ENCODE measurements at places on chromosomes 2 and 18.

DNA sequence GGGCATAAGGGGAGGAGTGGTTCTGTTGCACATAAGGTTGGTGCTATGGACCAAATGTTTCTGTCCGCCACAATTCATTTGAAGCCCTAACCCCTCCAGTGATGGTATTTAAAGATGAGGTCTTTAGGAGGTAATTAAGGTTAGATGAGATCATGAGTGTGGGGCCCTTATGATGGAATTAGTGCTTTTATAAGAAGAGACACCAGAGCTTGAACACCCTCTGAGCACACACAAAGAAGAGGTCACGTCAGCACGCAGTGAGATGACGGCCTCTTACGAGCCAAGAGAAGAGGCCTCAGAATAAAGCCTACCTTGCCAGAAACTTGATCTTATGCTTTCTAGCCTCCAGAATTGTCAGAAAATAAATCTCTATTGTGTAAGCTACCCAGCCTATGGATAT is 386.4 kb upstream of the CYRIA start:
- DNase-seq = no peak

- DNase-seq = no peak
These were observed 258.6 kb downstream of the ZEB2 start for GRCh38 chr2:144261336-144261735.

GRCh38 chr2:130807659-130808385 is 28.9 kb upstream of the ARHGEF4 start:
- no peak for DNase-seq

GRCh38 chr2:220531216-220531615 is 903.8 kb downstream of the SLC4A3 start:
- DNase-seq = no peak

DNA sequence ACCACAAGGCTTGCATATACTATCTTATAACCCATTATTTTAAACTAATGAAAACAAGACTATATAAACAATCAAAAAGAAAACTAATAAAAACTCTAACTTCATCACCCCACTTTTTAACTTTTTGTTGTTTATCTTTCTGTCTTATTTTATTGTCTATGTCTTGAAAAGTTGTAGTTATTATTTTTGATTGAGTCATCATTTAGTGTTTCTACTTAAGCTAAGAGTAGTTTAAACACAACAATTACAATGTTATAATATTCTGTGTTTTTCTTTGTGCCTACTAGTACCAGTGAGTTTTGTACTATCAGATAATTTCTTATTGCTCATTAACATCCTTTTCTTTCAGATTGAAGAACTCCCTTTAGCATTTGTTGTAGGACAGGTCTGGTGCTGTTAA is 318.7 kb upstream of the ATP5MC3 start:
- no peak for DNase-seq

- DNase-seq = peak; percentile 66
These were observed at the start of gene AKAIN1 for GRCh38 chr18:5197032-5197434. Gene AKAIN1, minus strand, starts transcription at chr18:5197257. Its CDS starts 204 bp downstream, at chr18:5197053.

GRCh38 chr2:66852953-66853352 is 418.0 kb downstream of the MEIS1 start:
- no peak for DNase-seq

DNA sequence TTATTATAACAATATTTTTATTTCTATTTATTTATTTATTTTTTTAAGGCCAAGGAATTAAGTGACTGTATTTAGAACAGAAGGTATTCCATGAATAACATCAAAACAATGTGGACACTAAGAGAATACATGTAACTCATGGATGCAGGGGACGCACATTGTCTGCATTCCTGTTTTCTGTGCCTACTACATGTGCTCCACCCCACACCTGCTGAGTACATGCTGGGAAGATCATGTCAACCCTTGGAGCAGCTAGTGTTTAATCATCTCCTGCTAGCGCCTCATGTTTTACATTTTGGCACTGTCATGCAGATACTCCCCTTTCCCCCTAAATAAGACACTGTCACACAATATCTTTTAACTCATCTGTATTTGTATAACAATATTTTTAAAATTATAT is 29.3 kb downstream of the DPYSL5 start:
- no peak for DNase-seq

GRCh38 chr2:29033172-29033571 is 41.2 kb downstream of the PCARE start:
- DNase-seq = no peak

- no peak for DNase-seq
These were observed 39.0 kb downstream of the NPC1 start for GRCh38 chr18:23547306-23547705.

DNA sequence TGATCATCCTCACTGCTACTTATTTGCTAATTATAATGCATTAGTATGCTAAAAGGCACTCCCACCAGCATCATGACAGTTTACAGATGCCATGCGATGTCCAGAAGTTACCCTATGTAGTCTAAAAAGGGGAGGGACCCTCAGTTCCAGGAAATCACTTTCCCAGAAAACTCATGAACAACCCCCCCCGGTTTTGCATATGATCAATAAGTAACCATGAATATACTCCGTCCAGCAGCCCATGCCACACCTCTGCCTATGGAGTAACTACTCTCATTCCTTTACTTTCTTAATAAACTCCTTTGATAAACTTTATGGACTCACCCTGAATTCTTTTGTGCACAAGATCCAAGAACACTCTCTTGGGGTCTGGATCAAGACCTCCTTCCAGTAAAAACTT is 86.8 kb downstream of the MALT1 start:
- no peak for DNase-seq

DNA sequence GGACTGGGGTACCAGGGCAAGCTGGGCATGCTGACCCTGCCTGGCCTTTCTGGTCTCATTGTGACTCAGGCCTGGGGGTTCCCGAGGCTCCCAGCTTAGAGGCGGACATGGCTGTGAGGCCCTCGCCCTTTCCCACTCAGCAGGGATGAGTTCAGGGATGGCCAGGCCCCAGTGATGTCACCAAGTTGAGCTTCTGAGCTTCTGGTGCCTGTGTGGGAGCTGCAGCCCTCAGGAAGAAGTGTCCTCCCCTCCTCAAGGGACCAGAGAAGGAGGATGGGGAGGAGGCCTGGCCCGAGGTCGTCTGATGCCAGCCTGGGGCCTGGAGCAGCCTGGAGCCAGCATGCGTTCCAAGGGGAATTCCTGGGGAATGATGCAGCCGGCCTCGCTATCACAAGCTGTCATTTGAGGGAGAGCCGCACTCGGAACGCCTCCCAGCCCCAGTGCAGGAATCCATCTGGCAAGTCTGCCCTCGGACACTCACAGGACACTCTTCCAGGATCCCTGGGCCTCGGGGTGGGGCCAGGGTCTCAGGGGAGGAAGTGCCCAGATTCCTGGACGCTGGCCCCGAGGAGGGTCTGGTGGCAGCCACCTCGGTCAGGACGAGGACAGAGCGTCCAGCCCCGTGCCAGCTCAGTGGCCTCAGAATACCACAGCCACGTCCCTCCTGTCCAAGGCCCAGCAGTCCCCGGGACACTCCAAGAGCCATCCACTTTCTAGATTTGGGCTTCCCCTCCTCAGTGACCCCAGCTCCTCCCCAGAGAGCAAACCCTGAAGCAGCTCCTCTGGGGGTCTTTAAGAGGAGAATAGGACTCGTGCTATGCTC is 61.2 kb upstream of the GPC1 start:
- DNase-seq = peak; percentile 80

- DNase-seq = no peak
These were observed 893.1 kb upstream of the CELF4 start for GRCh38 chr18:38458698-38459097.

DNA sequence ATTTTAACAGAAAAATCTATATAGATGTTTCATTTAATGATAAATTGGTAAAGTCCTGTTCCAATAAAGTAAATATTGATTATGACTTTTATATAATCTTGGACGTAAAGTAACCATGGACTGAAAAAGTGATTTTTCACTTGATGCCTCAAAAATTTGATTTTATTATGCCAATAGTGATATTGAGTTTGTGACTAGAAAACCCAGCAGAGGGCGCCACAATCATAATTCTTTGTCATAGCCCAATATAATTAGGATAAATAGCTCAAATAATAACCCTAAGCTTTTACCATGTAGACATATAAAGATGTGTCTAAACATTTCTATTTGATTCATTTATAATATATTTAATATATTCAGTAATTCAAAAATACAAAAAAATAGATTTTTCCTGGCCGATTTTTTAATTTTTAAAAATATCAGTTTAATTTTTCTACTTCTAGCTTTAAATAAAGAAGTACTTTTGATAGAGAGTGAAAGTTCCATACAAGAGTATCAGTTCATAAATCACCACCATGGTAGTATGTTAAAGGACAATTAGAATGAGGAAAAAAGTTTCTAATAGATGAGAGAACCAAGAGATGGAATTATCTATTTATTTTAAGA is 30.7 kb downstream of the CAMKMT start:
- no peak for DNase-seq

DNA sequence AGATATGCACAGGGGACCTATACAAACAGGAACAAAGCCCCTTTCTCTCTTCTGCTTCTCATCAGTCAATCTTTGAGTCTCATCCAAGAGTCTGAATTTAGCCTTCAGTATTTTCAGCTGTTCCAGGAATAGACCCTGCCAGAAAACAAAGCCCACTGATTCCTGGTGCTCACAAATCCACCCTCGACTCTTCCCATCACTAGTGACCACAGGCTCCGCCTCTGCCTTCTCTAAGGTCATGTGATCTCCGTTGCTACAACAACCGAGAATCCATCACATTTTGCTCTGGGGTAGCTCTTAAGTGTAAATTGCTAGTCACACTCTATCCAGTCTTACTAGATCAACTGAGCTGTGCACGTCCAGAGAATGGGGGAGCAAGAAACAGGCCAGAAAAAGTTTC is 46.4 kb upstream of the SPTBN1 start:
- peak; percentile 70 for DNase-seq

- DNase-seq = no peak
These were observed 3.4 kb upstream of the PAX8 start for GRCh38 chr2:113281910-113282746.

- DNase-seq = no peak
These were observed 19.5 kb downstream of the LIPG start for GRCh38 chr18:49581371-49581770.

DNA sequence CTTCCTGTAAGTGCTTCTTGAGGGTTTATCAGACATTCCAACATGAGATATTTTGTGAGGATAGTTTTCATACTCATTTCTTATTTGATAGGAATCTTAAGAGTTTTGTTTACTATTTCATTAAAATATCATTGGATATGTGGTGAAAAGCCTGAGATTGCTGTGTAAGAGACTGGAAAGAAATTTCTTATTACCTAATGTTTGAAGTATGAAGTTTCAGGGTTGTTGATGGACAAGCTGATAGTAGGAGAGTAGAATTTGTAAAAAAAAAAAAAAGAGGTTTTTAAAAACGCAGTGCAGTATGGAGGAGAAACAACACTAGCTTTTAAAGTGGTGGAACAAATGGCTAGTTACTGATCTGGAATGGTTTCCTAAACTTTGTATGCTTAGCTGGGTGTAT is 7.7 kb downstream of the EPB41L5 start:
- DNase-seq = no peak

DNA sequence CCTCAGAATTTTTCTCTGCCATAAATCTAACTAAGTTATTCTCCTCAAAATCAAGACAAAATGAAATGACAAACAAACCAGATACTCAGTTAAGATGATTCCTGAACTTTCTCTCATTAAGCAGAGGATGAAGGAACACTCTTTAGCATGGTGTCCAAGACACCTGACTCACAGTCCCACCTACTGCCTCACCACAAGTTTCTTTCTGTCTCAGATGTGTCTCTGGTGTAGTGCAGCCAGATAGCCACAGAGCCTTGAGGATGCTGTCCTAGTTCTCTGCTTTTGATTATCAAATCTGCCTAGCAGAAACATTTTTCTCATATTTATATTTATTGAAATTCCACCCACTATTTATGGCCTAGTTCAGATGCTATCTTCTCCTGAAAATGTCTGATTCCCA is 103.6 kb upstream of the TMEM200C start:
- DNase-seq = no peak

DNA sequence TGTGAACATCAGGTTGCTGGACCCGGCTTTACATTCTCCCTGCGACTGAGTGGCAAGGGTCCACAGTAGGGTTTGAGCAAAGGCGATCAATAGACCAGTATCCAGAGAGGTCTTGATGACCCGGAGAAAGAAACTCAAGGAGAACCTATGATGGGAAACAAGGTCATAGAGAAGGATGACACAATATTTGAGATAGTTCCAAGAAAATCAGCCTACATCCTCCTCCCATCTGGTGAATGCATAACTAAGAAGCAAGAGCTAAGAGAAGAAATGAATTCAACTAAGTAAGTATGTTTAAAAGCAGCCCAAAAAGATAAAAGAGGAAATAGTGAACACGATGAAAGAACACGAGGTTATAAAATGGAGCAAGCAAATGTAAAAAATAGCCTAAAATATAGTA is 166.3 kb downstream of the CD8B2 start:
- DNase-seq = no peak

DNA sequence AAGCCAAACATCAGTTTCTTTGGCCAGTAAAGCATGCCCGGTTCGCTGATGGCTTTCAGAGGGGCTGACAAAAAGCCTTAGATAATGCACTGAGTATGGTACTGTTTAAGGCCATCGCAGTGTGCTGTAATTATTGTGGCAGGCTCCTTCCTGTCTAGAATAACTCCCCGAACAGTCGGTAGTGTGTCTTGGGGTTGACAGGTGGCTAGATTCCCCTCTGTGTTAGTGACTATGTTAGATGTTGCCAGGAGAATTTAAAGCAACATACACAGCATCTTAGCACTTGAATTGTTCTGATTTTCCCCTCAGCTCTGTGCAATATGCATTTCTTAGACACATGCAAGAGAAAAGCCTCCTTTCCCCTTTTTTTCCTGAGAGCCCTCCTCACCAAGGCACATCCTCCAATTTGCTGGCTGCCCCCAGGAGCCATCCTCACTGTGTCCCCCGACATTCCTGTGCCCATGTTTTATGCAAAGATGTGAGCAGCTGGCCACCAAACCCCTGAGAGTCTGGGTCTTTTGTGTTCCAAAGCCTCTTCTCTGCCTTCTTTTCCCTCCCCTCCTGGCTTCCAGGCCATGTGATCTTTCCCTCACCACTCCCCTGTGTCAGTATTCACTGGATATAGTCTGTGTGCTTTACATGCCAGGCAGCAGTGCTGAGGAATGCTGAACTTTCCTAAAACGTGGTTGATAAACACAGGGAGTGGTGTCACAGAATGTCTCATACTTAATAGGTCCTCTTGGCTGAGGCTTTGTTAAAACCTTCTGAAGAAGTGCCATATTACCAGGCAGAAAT is 331.5 kb downstream of the HRH4 start:
- peak; percentile 43 for DNase-seq

DNA sequence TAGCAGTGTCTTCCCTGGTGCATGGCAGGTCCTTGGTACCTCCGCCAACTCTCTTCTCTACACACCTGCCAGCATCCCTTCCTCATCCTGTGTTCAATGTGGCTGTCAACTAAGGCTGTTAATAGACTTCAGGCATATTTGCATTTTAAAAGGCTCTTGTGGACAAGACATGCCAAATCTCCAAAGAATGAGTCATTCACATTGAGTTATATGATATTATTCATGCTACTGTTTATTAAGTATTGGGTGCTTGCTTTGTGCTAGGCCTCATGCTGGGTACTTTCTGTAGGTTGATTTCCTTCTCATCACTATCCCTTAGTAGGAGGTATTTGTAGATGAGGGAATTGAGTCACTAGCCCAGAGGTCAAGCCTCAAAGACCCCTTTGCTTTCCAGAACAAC is 5.2 kb downstream of the MYO1B start:
- DNase-seq = no peak

Data from left hindlimb (tissue), 1 donor.